Stimulated activated CD4-positive, alpha-beta T cell treated with anti-CD3 and anti-CD28 coated beads, TNF-alpha, amount 100 ng/mL, for 48 hours (primary cell): ENCODE measurements at places on chromosomes 12 and 14.

DNA sequence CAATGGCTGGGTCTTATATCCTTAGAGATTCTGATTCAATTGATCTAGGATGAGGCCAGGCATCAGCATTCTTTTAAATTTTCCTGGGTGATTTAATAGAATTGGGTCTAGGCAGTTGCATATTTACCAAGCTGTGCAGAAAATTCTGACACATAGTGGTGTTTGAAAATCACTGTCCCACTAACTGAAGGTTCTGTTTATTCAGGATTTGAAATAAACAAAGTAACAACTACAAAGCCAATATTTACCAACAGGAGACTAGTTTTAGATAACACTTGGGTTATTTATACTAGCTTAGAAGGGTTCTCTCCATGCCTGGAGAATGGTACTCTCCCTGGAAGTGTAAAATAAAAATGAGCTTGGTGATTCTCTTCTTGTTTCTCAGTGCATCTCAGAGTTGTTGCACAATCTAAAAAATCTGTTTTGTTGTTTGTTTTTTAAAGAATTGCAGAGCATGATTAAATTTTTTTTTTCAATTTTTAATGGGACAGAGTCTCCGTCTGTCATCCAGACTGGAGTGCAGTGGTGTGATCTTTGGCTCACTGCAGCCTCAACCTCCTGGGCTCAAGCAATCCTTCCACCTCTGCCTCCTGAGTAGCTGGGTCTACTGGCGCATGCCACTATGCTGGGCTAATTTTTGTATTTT lies 16.9 kb downstream of the BEST3 start:
- DNase-seq: no peak

- DNase-seq: no peak
These were observed 60.0 kb upstream of the TRAF3 start for GRCh38 chr14:102717276-102717675.

- DNase-seq: no peak
These were observed 265.7 kb downstream of the AKAP6 start for GRCh38 chr14:32594766-32595165.

GRCh38 chr14:93915070-93915705 lies 12.0 kb upstream of the FAM181A start:
- no peak for DNase-seq

DNA sequence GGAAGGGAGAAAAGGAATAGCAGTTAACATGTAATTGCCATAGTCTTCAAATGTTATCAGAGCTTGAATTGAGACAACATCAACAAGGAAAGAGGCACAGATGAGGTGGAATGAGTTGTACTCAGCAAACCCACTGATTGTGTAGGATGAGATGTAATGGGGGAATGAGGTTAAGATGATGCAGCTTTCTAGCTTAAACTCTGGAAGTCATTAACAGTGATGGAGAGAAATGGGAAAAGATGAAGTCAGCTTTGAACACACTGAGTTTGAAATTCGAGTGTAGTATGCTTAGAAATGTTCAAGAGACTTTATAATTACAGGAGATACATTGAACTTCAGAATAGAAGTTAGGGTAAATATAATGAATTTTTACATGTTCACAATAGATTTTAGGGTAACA lies 106.9 kb downstream of the PRKD1 start:
- DNase-seq: no peak

DNA sequence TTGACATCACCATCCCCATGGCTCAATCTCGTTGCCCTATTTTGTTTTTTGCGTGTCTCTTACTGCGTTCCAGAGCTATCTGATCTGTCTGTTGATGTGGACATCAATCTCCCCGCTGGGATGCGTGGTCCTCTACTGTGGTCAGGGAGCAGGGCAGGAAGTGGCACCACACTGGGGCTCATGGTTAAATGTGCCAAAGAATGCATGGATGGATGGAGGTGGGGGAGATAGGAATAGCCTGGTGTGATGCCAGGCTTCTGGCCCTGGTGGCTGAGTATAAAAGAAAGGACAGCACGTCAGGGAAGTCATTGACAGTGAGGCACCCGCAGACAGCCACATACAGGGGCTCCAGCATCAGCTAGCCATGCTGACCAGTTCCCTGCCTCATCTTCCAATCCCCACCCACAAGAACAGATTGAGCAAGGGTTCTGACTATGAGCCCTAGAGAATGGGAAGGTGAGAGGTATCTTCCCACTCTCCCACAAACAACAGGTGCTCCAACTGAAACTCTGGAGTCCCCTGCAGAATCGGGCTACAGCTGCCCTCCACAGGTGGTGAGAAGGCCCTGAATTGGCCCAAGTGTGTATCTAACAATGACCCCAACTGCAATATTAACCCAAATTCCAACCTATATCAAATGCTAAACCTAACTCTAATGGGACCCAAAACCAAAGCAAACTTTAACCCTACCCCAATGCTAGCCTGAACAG lies 2.7 kb upstream of the BEGAIN start:
- DNase-seq: no peak

DNA sequence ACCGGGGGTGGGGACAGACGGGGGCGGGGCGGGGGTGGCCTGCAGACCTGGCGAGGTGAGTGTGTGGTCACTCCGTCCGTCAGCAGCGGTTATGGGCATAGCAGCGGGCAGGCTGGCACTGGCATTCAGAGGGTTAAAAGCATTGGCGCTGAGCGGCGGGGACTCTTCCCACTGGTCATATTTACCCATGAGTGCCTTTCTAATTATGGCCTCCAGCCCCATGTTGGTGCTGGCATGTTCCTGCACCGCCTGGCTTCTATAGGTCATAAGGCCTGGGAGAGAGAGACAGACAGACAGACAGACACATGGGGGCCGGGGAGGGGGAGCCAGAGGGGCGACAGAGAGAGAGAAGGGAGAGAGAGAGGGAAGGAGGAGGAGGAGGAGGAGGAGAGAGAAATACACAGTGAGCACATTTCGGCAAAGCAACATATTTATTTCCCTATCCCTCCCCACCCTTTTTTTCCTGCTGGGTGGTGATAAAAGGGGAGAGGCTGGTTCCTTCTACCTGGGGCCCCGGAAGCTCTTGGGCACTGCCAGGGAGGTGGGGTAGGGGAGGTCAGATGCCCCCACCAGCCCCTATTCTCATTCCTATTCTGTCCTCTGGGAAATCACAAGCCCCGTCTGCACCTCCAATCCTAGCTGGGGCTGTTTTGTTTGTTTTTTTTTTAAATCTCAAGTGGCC lies 32.6 kb downstream of the RFLNA start:
- no peak for DNase-seq

DNA sequence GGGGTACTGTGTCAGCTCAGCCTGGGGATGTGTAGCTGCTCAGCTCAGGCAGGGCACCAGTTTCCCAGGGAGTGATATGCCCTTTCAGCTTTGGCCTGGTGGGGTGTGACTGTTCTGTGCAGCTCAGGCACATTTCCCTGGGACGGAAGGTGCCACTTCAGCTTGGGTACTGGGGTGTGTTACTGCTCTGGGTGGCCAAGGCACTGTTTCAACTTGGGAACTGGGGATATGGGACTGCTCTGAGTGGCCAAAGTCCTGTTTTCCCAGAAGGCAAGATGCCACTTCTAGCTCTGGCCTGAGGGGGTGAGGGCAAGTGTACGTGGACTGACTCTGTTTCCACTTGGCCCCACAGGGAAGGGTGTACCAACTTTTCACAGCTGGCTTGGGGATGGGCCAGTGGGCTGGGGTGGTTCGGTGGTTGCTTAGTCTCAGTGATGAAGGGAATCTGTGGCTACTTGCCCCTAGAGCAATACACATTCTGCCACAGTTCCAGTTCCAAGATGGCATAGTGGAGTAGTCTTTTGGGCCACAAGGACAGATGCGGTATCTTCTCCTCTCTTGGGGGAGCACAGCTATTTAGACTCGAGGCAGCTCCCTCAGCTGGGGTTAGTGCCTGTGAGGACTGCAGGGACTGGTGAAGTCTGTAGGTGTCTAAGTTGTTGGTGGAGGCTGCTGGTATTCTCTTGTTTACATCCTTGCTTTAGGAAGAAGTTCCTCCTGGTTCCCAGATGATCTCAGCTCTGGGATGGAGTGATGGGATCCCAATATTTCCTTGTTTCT lies 26.4 kb downstream of the TBC1D15 start:
- no peak for DNase-seq

GRCh38 chr12:57796996-57797395 lies 14.4 kb downstream of the TSFM start:
- DNase-seq: no peak

- DNase-seq: peak; percentile 70
These were observed at the start of gene SELPLG for GRCh38 chr12:108633534-108634248. SELPLG (minus strand) TSS chr12:108633894; CDS start chr12:108624307, 9,587 bp downstream.

- no peak for DNase-seq
These were observed 25.8 kb downstream of the SLC39A9 start for GRCh38 chr14:69424149-69424923.

- DNase-seq: no peak
These were observed 101.2 kb upstream of the STXBP6 start for GRCh38 chr14:25150934-25151790.

GRCh38 chr14:55807053-55807880 lies 227.3 kb downstream of the KTN1 start:
- peak; percentile 34 for DNase-seq

- no peak for DNase-seq
These were observed 37.8 kb downstream of the ARF6 start for GRCh38 chr14:49930720-49931119.

- no peak for DNase-seq
These were observed 28.7 kb downstream of the PPP2R5C start for GRCh38 chr14:101790232-101790631.

DNA sequence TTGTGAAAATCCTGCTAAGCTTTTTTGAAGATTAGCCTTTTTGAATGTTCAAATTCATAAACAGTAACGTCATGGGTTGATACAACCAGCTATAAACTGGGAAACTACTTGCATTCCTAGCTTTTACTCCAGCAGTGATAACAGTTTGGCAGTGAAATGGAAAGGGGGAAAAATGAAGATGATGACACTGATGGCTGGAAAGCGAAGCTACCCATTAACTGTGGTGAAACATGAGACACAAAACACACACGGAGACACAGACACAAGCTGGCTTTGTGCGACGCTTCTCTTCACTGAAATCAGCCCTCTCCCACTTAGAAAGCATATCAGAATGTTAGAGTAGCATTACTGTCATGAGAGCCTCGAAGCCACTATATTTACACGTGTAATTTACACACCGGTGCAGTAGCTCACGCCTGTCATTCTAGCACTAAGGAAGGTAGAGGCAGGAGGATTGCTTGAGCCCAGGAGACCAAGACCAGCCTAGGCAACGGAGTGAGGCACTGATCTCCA lies 15.7 kb downstream of the VPS37B start:
- DNase-seq: no peak

DNA sequence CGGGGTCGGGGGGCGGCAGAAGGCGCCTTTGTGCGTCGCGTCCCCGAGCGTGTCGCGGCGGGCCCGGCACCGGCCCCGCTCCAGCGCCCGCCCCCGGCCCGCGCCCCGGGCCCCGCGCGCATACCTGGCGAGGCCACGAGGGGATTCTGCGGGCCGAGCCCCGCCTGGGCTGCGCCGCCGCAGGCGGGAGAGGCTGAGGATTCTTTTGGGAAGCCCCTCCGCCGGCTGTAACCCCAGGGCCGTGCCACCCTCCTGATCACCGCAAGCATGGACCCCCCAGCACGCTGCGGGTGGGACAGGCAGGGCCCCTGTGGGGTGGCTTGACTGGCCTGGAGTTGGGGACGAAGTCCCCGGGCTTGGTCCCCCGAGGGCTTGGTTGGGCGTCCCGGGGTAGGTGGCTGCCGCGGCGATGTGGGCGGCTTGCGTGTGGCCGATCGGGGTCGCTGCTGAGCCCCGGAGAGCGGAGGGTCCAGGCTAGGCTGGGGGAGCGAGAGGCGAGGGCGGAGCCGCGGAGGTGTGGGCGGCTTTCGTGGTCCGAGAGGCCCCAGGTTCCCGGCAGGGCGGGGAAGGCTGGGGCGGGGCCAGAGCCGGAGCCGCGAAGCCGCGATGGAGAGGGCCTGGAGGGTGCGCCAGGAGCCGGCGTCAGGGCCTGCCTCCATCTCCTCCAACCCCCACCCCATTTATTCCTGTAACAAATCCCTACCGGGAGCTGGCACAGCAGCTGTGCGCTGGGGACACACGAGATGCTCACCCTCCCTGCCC lies 28.4 kb upstream of the GPR132 start:
- peak; percentile 65 for DNase-seq

GRCh38 chr12:57734591-57734990 lies 4.0 kb downstream of the AGAP2 start:
- DNase-seq: no peak

GRCh38 chr12:9925705-9926393 lies 6.3 kb downstream of the CLEC2A start:
- DNase-seq: no peak
